ENCODE measurements at places on chromosomes 11 and 22. TPM values are rescaled to one million over a fixed set of nuclear protein-coding genes. Genes with fewer than 3 reads are reported as not detected.
A peak's percentile ranks its signal among the peaks of the same experiment; 100 is the strongest.

- DNase-seq = no peak
These were observed 413.4 kb upstream of the LRRC4C start for GRCh38 chr11:41872870-41873269.

DNA sequence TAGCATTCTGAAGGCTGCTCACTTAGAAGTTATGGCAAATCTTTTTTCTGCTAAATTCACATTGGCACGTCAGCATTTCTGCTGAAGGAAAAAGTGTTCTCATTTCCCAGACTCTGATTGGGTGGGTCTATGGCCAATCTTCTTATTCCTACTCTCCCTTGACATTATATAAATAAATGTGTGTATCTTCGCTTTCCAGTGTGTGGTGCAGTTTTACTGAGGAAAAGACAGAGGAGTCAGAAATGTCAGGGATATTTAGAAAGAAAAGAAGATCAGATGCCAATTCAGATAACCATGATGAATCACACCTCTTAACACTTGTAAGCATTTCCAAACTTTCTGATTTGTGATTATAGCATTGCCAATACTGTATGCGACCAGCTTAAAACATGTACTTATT is 3.2 kb upstream of the BDNF start:
- DNase-seq = no peak

- DNase-seq = no peak
These were observed 22.5 kb downstream of the P4HA3 start for GRCh38 chr11:74288911-74289310.

PANX2 gene
- 0.32 TPM for total RNA-seq

FJX1 gene
- not detected for total RNA-seq

DNA sequence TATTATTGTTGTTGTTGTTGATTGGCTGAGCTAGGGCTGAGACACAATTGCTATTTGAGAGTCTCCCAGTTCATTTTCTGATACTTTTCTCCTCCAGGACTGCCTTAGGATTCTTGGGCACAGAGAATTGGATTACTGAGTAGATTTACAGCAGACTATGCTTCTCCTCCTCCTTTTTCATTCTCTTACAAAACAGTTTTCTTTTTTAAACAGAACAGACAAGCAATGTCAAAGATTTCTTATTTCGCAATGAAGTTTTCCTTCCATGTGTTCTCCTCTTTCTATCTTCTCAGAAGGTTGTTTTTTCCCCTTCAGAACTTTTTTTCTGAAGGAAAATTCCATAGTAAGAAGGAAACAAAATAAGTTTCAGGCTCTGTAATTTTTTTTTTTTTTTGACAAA is 19.8 kb upstream of the TIMP3 start:
- no peak for DNase-seq

DNA sequence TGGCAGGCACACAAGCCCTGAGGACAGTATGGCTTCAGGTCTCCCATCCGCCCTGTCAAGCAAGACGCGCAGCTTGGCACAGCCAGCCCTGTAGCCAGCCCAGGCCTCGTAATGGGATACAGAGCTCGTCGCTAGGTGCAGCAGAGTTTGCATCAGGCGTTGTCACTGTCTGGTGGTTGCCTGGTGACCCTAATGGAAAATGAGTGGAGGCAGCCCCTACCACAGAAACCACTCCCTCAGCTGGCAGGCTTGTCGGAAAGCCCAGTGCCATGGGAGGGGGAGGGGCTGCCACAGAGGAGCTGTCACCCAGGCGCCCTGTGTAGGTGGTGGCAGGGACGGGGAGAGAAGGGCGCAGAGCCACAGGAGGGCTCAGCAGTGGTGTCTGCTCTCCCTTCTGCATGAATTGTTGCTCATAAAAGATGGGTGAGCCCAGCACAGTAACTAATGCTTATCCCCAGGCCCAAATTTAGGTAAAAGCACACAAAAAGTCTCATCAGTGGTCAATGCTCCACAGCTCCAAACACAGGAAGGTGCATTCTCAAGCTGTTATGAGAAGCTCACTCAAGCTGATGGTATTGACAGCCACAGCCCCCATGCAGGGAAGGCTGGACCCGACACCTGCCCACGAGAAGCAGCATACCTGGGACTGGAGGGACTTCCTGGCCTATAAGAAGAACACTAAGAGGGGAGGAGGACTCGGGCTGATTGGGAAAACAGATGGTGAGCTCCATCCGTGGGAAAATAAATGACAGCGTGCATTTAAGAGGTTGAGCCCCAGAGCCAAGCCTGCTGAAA is 164.6 kb downstream of the ETS1 start:
- DNase-seq = peak; percentile 25

LDHA gene
- total RNA-seq = 335 TPM

LBHD1 gene
- 7.5 TPM for total RNA-seq

GRCh38 chr22:38244106-38244505 is 28.7 kb downstream of the TMEM184B start:
- DNase-seq = no peak

- DNase-seq = no peak
These were observed 23.0 kb downstream of the FDX1 start for GRCh38 chr11:110452720-110453119.

CEP126 gene
- total RNA-seq = 2.6 TPM

DNA sequence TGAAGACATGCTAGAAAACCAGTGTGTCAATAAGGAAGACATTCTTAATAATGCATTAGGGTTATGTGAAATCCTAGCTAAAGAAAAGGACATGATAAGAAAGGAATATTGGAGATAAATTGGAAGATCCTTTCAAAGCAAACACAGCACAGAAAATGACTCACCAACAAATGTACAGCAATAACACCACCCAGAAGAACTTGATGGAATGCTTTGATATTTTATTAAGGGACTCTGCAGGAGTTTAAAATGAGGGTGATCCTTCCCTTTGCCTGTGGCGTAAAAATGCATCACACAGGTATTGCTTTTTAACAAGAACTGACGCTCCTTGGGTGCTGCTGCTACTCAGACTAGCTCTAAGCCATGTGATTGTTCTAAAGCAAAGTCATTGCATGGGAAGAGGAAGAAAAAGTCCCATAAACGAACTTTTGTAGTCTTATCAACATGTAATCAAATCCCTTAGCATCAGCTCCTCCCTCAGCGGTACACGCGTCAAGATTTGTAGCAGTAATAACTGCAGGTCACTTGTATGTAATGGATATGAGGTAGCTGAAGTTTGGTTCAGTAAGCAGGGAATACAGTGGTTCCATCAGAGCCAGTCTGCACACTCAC is 48.4 kb upstream of the EED start:
- no peak for DNase-seq

- DNase-seq = no peak
These were observed 15.2 kb downstream of the PRPF19 start for GRCh38 chr11:60891103-60891741.

DNA sequence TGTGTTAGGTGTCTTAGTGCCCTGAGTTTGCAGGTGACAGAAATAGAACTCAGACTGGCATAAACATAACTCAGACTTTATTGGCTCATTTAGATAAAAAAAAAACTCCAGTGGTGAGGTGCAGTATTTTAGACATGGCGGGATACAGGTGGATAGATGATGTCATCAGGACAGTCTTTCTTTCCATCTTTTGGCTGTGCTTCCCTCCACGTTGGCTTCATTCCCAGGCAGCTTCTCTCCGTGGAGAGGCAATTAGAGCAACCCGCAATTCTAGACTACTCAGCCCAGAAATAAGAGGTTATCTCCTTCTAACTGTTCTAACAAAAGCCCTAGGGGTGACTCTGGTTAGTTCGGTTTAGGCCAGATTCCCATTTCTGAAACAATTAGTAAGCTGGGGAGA is 40.5 kb downstream of the NCAM1 start:
- no peak for DNase-seq

- DNase-seq = no peak
These were observed 26.6 kb upstream of the SEPTIN5 start for GRCh38 chr22:19687561-19688300.
